ENCODE measurements at places on chromosomes 2 and 18.
A peak's percentile ranks its signal among the peaks of the same experiment; 100 is the strongest.

DNA sequence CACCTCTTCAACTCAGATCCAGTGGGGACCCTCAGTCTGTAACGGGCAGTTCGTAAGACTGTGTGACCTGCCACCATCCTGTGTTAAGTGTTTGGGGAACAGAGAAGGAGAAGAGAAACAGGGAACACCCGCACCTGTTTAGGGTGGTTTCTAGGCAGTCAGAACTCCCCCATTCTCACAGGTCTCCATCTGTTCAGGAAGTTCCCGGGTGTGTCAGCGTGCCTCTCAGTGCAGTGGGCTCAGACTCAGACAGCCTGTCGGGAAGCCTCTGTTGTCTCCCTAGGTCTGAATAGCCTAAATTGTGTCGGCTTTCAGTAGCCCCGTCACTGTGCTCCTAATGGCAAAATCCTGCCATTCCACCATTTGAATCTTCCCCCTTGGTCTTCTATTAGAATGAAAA is 256.6 kb downstream of the LOXHD1 start:
- no peak for DNase-seq

GRCh38 chr2:182043861-182044260 is 58.2 kb downstream of the PPP1R1C start:
- no peak for DNase-seq

- DNase-seq = no peak
Observed at GRCh38 chr2:153394247-153394646, 84.3 kb downstream of the RPRM start.

DNA sequence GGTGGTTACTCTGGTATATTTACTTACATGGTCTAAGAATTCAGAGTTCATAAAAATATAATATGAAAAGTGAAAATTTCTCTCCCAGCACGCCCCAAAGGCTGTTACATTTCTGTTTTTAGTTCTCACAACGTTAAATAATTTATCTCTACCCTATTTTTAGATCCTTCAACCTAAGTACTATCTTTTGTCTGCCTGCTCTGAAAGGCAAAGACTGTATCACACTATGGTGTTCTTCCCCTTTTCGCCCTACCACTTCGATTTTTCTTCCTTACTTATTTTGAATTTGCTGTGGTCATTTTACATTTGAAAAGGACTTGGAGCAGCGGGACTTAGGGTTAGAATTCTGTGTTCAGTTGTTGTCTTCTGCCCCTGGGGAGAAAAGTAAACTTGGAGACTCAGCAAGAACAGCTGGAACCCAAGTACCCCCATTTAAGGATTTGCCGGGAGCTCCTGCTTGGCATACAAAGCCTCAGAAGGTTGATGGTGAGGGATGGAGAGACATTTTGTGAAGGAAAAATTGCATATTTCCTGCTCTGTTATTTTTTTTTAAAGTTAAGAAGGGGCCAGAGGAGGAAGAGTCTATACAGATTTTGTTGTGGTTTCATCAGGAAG is 19.0 kb downstream of the ADAM23 start:
- DNase-seq = no peak

DNA sequence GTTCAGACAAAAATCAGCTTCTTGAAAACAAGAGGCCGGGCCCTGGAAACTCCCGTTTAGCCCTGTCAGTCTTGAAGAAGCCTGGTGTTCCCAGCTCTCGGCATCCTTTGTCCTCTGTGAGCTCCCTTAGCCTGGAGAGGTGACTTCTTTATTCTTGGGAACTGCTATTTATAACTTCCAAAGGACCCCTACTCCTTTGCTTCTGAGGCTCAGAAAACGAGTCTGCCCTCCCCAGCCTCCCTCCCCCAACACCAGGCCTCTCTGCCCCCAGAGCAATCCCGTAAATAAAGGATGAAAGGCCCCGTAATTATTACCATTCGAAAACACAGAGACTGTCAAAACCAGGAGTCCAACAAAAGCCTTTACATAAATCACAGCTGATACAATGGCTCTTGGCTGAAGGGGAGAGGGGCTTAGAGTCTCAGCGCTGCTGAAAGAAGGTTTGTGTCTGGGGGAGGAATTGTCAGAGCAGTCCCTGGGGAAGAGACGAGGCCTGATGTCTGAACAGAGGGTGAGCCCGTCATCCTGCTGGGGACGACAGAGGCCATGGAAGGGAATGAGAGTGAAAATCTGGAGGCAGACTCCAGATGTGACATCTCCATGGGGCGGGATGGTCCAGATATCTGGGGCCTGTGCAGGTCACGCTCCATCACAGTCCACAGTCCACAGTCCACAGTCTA is 283.0 kb downstream of the MYCN start:
- DNase-seq = no peak

DNA sequence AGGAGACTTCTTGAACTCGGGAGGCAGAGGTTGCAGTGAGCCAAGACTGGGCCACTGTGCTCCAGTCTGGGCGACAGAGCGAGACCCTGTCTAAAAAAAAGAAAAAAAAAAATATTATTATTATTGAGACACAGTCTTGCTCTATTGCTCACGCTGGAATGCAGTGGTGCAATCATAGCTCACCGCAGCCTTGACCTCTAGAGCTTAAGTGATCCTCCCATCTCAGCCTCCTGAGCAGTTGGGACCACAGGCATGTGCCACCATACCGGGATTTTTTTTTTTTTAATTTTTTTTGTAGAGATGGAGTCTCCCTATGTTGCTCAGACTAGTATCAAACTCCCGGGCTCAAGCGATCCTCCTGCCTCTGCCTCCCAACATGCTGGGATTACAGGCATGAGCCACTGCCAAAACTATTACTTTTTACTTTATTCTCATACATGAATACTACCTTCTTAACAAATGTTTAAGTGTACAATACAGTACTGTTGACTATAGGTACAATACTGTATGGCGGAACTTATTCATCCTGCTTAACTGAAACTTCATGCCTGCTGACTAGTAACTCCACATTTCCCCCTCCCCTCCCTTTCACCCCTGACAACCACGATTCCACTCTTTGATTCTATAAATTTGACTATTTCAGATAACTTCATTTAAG is 15.5 kb downstream of the FBXO11 start:
- no peak for DNase-seq

GRCh38 chr2:20596193-20596972 is 54.5 kb downstream of the HS1BP3 start:
- DNase-seq = no peak

- peak; percentile 55 for DNase-seq
Observed at GRCh38 chr18:10490401-10491165, 35.2 kb upstream of the NAPG start.

- no peak for DNase-seq
Observed at GRCh38 chr2:145341536-145341935, 821.6 kb upstream of the ZEB2 start.

GRCh38 chr2:235636546-235636945 is 142.7 kb downstream of the AGAP1 start:
- DNase-seq = no peak

- no peak for DNase-seq
Observed at GRCh38 chr2:231554327-231554726, 24.1 kb upstream of the NMUR1 start.

DNA sequence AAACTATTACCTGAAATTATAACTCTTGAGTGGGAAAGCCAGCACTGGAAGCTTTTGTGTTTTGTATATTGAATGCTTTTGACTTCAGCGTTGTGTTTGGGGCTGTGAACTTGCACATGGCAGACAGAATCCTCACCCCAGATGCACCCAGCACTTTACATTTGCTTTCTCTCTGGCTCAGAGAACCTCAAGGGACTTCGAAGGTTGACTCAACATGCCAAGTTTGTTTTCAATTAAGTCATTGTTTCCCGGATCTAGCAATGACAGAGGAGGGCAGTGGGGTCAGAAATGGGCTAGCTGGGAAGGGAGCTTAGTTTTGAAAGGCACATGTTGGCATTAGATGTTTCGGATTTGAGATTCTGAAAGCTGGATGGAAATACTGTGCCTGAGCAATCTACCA is 22.4 kb downstream of the TET3 start:
- no peak for DNase-seq

GRCh38 chr2:200220251-200220650 is 86.2 kb upstream of the SPATS2L start:
- DNase-seq = no peak

GRCh38 chr2:37623406-37623805 is 48.0 kb downstream of the CDC42EP3 start:
- no peak for DNase-seq
